ENCODE measurements at places on chromosomes 1 and 21.

GRCh38 chr1:45913731-45914501 is 110.5 kb downstream of the MAST2 start:
- no peak for DNase-seq

GRCh38 chr1:31674626-31675025 is 29.2 kb downstream of the COL16A1 start:
- DNase-seq, result no peak

- no peak for DNase-seq
Observed at GRCh38 chr21:21101911-21102310, 103.7 kb downstream of the NCAM2 start.

GRCh38 chr1:2170211-2170610 is 24.4 kb downstream of the FAAP20 start:
- DNase-seq, result no peak

DNA sequence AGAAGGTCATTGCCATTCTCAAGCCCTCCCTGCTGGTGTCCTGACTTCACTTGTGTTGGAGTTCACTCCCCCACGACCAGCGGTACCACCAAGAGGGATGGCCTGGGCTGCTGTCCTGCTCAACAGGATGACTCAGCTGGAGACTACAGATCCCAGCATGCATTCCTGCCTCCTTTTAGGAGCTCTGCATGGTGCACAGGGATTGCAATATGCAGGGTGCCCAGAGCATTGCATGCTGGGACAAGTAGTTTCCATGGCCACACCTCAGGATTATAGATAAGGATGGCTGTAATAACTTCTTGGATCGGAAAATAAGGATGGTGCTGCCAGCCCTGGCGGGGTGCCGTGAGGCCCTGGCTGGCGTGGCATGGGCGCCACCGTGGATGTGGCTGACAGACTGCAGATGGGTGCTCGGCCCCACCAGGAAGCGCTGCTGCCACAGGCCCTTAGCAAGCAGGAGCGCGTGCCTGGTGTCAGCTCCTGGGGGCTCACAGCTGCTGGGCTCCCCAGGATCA is 150.0 kb downstream of the CASZ1 start:
- peak; percentile 47 for DNase-seq

GRCh38 chr1:19232524-19232846 is 18.8 kb downstream of the EMC1 start:
- no peak for DNase-seq

DNA sequence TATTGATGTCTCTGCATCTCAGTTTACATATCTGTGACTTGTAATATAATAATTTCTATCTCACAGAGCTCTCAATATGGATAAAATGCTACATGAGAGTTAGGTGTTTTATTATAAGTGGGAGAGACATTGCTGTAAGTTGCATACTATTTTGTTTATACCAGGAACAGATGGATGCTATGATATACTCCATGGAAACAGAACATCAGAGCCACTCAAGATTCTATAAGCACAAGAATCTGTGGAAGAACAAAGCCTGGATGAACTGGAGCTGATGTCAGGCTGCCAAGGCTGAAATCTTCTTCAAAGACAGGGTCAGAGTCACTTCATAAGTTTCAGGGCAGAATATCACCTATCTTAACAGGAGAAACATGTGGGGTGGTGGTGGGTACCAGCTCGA is 30.2 kb downstream of the DUSP10 start:
- DNase-seq, result no peak

DNA sequence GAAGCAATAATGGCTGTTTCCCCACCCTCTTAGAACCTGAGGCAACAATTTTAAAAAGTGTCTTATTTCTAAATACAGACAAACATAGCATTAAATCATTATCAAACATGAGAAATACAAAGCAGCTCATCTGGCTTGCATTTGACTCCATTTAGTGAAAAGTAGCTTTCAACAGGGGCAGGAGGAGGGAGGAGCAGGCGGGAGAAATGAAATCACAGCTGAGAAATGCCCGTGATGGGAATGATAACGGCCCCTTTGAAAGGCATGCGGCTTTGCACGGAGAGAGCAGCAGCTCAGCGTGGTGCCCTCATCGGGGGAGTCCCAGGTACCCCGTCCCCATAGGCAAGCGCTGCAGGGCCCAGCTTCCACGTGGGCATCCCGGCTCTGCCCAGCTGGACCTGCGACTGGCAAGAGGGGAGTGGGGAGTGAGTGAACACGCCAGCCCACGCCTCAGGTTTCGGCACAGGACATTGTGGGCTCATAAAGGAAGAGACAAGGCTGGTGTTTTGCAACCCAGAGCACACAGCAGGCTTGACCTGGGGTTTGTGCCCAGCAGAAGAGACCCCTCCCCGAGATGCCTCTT is 134.6 kb downstream of the NPHP4 start:
- DNase-seq, result no peak

- DNase-seq, result no peak
Observed at GRCh38 chr1:172180501-172181285, 239.8 kb upstream of the C1orf105 start.

- no peak for DNase-seq
Observed at GRCh38 chr1:225990705-225991464, 8.3 kb downstream of the SDE2 start.

DNA sequence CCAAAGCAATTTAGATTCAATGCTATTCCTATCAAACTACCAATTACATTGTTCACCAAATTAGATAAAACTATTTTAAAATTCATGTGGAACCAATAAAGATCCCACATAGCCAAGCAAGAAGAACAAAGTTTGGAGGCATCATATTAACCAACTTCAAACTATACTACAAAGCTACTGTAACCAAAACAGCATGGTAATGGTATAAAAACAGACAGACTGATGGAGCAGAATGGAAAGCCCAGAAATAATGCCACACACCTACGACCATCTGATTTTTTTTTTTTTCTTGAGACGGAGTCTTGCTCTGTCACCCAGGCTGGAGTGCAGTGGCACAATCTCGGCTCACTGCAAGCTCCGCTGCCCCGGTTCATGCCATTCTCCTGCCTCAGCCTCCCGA is 7.1 kb downstream of the ZNF124 start:
- no peak for DNase-seq

DNA sequence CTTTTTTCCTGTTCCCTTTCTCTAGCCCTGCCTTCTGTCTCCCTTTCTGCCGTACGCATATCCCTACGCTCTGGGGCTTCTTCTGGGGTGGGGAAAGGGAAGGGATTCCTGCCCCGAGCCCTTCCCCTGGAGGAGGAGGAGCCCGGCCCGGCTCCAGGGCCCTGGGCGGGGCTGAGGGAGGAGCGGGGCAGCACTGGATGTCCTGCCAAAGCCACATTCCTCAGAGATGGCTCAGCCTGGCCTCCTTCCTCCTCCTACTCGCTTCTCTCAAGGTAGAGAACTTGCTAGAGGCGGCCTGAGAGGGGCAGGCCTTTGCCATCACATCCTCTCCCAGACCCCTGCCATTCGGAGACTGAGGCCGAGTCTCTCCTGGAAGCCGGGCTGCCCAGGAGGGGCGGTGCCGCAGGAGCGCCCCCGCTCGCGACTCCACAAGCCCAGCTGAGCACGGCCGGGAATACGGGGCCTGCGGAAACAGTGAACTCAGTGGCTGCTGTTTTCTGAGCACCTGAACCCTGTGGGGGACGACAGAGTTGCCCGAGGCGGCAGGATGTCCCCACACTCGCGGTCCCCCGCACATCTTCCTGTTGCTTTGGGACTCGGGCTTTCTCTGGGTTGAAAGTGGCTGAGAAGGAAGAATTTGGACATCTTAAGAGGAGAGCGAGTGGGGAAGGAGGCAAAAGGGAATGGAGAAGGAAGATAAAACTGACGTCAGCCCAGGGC is 12.2 kb downstream of the ADAMTSL4 start:
- DNase-seq, result peak; percentile 71

- no peak for DNase-seq
Observed at GRCh38 chr1:218659911-218660677, 315.0 kb downstream of the TGFB2 start.

DNA sequence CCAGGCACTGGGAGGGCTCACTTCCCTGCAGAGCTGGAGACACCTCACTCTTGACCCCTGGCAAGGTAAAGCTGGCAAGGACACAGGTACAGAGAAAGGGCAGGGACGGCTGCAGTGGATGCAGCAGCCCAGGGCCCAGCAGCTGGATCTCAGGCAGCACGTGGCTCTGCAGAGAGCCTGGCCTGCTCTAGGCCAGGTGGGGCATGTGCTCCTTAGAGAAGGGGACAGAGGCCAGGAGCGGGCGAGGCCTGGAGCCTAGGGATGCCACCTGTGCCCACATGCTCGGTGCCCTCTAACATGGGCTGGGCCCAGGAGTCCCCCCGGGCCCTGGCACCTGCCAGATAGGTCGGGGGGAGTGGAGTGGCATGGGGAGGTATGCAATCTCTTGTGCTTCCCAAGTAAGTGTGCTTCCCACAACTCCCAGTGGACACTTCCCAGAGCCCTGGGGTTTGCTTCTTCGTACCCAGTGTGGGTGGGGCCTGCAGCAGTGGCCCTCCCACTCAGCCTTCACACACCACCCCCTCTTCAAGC is 30.0 kb downstream of the WNT3A start:
- DNase-seq, result no peak

DNA sequence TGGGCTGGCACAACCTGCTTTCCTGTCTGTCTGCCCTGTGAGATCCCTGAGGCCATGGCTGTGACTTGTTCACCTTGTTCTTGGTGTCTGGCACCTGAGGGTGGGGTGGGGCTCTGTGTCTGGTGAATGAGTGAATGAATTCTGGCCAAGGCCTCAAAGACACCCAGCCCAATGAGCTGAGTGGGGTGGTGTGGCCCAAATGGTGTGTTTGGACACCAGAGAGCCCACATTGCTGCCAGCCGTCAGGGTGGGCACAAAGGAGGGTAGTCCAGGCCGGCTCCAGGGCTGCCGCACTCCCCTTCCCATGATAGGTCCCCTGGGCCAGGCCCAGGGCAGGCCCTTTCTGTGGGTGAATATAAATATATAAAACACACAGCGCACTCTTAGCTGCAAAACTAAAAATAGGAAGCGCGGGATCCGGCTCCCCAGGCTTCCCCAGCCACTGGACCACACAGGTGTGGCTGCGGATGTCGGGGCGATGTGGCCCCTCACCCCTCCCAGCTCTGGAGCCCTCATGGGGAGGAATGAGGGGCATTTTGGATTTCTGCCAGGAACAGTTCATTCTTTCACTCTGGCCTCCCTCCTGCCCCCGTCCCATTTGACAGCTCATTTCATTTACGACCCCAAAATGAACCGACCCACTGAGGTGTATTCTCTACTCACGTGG is 33.3 kb downstream of the RUNX3 start:
- no peak for DNase-seq

DNA sequence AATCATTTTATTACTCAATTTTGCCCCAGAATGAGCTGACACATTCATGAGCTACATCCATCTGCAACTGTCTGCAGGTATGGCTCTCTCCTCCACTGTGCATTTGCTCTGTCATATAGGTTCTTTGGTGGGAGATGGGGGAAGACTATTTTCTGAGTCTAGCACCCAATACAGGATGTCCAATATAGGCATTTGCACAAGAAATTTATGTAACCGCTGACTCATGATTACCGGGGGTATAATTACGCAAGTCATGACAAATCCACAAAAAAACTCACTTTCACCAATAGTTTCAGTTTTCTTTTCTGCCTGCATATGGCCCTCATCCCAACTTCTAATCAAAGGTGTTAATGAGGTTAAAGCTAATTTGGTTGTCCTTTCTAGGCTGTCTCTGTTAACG is 17.5 kb upstream of the VSIG8 start:
- no peak for DNase-seq

DNA sequence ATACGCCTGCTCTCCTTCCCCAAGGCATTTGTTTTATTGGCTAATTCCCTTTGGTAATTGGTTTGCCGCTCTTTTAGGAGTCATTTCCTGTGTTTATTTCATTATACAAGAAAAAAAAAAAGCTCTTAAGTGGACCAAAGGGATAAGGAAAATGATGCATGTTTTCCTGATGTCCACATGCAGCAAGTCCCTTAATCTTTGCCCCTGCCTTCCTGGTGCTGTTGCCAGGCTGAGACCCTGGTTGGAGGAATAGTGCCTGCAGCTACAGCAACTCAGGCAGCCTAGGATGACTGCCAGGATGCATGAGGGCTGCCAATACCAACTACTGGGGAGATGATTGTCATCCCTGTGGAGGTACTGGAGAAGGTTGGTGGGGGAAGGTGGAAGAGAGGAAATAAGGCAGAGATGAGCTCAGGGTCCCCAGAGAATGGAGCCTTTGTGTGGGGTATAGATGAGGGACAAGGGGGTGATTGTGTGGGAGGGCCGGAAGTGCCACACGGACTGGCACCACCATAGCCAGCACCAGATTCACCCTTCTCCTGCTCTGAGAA is 6.1 kb upstream of the GATAD2B start:
- DNase-seq, result peak; percentile 50

- DNase-seq, result no peak
Observed at GRCh38 chr1:41361495-41362356, 492 bp downstream of the FOXO6 start.

DNA sequence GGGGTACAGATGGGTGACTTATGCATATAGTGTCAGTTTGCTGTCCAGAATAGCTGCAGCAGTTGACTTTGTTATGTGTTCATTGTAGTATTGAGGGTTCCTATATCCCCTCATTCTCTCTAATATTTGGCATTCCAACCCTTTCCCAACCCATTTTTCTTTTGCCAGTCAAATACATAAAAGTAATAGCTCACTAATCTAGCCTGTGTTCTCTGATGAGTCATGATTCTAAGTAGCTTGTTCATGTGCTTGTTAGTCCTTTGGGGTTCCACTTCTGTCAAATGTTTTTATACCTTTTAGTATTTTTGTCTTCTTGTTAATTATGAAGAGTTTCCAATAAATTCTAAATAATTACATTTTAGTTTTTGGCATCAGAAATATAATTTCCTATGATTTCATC is 99.2 kb upstream of the MROH9 start:
- DNase-seq, result no peak

GRCh38 chr1:119488216-119488615 is 18.8 kb upstream of the HSD3B1 start:
- no peak for DNase-seq

- no peak for DNase-seq
Observed at GRCh38 chr1:37691497-37692077, 729 bp upstream of the CDCA8 start.

DNA sequence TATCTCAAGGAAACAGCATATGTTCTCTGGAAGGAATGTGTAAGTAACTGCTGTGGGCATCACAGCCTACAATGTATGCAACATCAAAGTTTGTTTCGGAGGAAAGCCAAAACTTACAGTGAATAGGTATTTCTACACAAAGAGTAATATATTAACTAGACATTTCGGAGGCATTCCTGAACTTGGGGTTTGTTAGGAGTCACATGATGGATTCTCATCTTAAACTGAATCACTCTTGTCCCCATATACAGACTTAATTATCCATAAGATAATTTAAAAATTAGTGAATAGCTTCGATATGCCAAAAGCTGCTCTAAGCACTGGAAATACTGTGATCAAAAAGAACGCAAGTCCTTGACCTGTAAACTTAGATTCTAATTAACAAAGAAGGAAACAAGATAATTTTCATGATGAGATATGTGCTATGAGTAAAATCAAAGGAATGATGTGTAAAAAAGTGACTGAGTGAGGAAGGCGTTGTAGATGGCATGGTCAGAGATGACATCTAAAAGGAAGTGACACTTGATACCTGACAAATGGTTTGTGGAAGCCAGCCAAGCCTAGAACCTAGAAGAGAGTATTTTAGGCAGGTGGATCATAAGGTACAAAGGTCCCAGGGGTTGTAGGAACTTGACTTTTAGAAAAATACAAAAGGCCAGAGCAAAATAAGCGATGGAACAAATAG is 273.1 kb downstream of the MRPL39 start:
- DNase-seq, result no peak

- no peak for DNase-seq
Observed at GRCh38 chr1:25858494-25858893, 763 bp downstream of the AUNIP start.

Data from caudate nucleus (tissue), 63 donors.